Myocyte (in vitro differentiated cells): ENCODE measurements at places on chromosomes 7 and 10.
A peak's percentile ranks its signal among the peaks of the same experiment; 100 is the strongest.

GRCh38 chr10:28805390-28805789 lies 128.1 kb downstream of the BAMBI start:
- no peak for DNase-seq

GRCh38 chr10:97058521-97058920 lies 127.2 kb downstream of the SLIT1 start:
- no peak for DNase-seq

DNA sequence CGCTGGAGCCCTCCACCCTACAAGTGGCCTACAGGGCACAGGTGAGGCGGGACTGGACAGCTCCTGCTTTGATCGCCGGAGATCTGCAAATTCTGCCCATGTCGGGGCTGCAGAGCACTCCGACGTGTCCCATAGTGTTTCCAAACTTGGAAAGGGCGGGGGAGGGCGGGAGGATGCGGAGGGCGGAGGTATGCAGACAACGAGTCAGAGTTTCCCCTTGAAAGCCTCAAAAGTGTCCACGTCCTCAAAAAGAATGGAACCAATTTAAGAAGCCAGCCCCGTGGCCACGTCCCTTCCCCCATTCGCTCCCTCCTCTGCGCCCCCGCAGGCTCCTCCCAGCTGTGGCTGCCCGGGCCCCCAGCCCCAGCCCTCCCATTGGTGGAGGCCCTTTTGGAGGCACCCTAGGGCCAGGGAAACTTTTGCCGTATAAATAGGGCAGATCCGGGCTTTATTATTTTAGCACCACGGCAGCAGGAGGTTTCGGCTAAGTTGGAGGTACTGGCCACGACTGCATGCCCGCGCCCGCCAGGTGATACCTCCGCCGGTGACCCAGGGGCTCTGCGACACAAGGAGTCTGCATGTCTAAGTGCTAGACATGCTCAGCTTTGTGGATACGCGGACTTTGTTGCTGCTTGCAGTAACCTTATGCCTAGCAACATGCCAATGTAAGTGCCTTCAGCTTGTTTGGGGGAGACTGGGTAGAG lies at the start of gene COL1A2:
Gene COL1A2, plus strand, starts transcription at position 459 of the 704 bp plus-strand sequence. Its CDS starts 137 bp downstream, at position 596.
- DNase-seq: peak; percentile 96

DNA sequence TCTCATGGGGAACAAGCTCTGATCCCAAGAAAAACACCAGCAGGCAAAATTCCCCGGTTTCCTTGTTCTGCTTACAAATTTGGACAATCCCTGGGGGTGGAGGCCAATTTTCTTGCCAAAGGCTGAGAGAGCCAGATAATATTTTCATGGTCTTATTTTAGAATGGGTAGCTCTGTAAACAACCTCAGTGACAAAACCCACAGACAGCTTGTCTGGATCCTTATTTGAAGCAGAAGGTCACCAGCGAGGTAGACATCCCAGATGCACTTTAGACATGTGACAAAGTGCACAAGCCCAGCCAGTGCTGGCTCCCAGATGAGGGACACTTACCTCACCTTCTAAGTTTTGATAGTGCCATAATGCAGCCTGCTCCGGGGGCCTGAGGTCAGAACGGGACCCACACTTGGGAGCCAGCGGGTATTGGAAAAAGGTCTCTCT lies 102.6 kb upstream of the DDC start:
- peak; percentile 83 for DNase-seq

DNA sequence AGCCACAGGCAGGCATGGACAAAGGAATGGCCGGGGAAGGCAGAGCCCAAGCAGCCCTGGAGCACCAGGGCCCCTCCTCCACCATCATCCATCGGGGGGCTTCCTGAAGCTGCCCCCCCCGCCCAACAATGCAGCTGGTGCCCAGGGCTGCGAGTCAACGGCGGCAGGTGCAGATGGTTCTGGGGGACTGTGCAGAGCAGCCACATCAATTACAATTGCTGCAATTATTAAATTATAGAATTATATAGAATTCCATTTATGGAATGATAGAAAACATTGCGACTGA lies 28.3 kb downstream of the EBF3 start:
- no peak for DNase-seq

DNA sequence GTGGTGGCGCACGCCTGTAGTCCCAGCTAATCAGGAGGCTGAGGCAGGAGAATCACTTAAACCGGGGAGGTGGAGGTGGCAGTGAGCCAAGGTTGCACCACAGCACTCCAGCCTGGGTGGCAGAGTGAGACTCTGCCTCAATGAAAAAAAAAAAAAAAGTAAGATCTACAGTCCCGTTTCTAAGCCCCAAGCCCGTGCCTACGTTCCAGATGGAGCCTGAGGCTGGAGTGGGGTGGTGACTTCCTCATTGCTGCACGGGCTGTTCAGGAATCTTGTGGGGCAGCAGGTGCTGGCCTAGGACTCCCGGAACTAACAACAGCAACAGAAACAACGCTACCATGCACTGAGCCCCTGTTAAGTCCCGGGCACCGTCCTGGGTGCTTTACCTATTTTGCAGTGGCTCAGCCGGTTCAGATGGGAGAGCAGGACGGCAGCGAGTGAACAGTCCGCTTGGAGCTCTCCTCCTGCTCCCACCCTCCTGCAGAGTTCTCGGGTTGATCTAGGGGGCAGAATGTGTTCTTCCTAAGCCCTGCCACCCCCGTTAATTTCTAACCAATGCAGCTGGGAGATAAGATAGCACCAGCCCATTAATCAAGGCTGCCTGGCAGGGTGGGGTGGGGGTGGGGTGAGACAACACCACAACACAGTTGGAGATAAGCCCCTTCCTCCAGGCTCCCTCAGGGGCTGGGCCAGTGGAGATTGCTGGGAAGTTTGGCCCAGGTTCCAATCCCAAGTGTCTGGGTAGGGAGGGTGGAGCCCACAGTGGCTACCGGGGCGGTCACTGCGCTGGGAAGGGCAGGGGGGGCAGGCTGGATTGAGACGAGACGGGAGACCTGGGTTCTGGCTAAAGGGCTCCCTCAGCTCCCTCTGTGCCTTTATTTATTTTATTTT lies 17.0 kb upstream of the SFRP5 start:
- DNase-seq: peak; percentile 39

GRCh38 chr7:101969997-101970585 lies 152.7 kb downstream of the CUX1 start:
- no peak for DNase-seq

DNA sequence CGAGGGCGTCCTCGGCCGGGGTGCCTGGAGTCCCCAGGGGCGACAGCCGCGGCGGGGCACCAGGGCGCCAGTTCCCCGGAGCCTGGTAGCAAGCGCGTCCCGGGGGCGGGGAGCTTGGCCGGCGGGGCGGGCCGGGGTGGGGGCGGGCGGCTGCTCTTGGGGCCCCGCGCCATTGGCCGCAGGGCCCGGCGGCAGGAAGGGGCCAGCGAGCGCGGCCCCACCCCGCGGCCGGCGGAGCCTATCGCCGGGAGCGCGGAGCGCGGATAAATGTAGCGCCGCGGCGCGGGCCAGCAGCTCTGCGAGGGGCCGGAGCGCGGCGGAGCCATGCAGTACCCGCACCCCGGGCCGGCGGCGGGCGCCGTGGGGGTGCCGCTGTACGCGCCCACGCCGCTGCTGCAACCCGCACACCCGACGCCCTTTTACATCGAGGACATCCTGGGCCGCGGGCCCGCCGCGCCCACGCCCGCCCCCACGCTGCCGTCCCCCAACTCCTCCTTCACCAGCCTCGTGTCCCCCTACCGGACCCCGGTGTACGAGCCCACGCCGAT lies at the start of gene HHEX:
Gene HHEX, plus strand, starts transcription at position 293 of the 548 bp plus-strand sequence. Its CDS starts 32 bp downstream, at position 325.
- no peak for DNase-seq

DNA sequence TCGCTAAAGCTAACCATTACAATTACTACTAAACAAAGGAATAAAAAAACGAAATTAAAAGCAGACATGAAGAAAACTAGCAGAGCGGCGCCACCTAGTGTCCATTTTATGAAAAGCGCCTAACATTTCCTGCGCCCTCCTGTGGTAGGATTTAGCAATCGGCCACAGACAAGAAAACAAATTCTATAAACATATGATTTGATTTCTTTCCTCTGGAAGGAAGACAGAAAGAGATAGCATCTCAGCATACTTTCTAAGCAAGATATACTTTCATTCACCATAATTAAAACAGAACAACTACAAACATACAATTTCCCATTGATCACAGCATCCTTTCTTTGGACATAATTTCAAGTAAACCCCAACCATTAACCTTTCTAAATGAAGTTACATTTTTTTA lies 337.7 kb upstream of the NPVF start:
- DNase-seq: peak; percentile 87

DNA sequence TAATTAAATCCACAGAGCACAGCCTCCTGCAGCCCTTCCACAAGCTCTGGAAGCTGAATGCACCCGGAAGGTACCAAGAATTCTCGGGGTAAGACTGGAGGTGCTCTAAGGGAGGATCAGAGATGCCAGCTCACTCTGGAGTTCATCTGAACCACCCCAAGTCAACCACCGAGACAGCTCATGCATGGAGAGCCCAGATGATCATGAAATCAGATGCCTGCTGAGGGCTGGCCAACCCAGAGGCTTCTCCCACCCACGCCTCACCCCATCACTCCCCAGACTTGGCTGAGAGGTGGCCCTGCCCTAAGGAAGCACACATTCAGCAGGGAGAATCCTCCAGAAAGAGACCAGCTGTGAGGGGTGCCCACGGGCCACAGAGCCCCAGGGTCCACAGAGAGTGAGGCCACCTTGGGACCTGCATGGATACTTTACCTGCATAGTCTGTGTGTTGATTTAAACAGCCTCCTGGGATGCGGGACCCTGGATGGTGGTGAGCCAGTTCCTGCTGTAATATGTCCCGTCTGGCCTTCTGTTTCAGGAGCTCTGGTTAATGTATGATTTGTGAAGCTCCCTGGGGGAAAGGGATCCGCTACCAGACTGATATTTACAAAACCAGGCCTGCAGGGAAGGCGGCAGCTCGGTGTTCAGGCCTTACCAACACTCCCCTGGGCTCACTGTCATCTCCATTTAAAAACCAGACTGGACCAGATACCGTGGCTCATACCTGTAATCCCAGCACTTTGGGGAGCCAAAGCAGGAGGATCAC lies 64.9 kb downstream of the INSIG1 start:
- DNase-seq: no peak
